Epithelial cell of proximal tubule (primary cell): ENCODE measurements at places on chromosomes 13 and 19. TPM values are rescaled to one million over a fixed set of nuclear protein-coding genes. Genes with fewer than 3 reads are reported as not detected.
A peak's percentile ranks its signal among the peaks of the same experiment; 100 is the strongest.

DNA sequence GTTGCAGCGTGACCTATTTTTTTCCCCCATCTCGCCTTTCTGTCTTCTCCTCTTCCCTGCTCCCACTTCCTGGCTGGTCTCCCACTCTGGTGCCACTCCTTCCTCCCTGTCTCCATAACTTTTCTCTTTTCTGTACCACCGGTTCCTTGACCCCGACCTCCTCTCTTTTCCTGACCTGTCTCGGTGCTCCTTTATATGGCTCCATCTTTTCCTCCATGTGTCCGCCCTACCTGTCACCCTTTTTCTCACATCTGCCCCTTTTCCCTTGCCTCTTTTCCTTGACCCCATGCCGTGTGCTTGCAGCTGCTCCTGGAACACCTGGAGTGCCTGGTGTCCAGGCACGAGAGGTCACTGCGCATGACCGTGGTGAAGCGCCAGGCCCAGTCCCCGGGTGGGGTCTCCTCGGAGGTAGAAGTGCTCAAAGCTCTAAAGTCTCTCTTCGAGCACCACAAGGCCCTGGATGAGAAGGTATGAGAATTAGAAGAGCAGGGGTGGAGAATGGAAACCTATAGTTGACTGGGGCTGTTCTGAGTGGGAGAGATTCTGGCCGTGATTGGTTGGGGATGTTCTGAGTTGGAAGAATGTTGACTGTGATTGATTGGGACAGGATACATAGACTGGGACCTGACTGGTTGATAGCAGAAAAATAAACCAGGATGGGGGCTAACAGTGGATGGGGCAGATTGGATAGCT, 9.3 kb downstream of the PPFIA3 start:
- no peak for DNase-seq

GRCh38 chr13:53038993-53039392, 10.4 kb downstream of the OLFM4 start:
- no peak for DNase-seq

ZNF418 gene
- total RNA-seq, result 1.3 and 1.5 TPM in 2 replicates

DNA sequence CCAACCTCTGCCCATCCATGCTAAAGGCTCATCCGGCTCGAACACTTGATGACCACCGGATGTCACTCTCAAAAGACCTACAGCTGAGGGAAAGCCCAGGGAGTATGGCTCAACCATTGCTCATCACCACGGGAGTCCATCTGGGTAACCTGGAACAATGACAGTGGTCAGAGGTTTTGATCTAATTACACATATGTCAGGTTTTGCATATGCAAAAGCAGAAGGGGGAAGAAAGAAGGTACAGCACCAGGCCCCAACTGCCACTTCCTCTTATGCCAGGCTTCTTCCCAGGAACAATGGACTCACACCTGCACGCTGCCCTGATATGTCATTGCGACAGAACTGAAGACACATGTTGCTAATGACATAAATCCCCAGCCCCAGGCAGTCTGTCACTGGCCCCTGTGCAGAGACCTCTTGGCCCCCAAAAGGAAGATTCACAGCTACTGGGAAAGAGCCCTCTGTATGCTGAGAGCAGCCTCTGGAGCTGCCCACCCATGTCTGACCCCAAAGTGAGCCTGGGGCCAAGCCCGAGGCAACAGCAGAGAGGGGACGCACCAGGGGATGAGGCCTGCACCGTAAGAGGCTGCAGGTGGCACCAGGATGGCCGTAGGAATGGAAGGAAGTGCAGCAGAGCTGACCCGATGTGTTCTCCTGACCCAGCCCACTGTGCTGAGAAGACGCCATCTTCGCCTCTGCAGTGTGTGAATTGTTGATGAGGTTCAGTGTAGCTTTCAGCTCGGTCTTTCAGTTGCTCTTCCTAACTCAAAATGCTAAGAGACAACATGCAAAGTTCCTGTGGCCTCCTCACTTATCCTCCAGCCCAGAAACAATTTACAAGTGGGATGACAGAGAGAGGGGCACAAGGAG, 26.3 kb downstream of the EPS15L1 start:
- DNase-seq, result no peak

GRCh38 chr19:6425732-6426620, 1.4 kb upstream of the KHSRP start:
- no peak for DNase-seq

FARP1 gene
- 75.7 and 97.0 TPM in 2 replicates for total RNA-seq

DNA sequence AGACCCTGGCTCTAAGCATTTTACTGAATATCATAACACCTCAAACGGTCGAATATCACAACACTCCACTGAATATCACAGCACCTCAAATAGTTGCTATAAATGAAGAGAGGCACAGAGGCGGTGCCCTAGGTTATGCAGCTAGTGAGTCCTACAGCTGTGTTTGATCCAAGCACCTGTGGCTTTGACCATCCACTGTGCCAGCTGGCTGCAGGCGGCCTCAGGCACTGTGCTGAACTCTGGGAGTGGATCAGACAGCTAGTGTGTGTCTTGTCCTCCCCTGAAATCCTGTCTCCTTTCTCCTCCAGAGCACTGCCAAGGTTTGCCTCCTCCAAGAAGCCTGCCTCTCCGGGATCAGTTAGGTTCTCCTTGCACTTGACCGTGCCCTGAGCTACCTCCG, 7.3 kb downstream of the NOSIP start:
- no peak for DNase-seq

GRCh38 chr13:30745906-30746686, 10.8 kb downstream of the ALOX5AP start:
- DNase-seq, result no peak

DNA sequence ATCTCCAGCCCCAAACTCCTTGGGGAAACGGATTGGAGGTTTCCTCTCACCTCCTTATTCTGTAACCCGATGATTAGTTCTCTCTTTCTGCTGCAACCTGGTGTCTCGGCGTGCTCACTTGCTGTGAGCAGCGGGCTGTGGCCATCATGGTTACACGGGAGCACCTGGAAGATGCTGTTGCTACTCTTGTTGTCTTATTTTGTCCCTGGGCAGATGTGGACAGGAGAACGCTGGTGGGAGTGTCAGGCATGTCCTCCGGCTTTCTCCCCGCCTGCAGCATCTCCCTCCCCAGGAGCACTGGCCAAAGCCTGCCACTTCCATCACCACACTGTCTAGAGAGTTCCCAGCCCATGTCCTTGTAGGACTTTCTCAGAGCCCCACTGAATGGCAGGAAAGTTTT, 211.8 kb upstream of the ZNF536 start:
- DNase-seq, result no peak

GRCh38 chr13:41668130-41668757, 210.9 kb downstream of the RGCC start:
- DNase-seq, result peak; percentile 70

GARIN5A gene
- 0.69 and 2.2 TPM in 2 replicates for total RNA-seq

- DNase-seq, result no peak
Observed at GRCh38 chr13:73715114-73715910, 418.9 kb downstream of the KLF12 start.

DNA sequence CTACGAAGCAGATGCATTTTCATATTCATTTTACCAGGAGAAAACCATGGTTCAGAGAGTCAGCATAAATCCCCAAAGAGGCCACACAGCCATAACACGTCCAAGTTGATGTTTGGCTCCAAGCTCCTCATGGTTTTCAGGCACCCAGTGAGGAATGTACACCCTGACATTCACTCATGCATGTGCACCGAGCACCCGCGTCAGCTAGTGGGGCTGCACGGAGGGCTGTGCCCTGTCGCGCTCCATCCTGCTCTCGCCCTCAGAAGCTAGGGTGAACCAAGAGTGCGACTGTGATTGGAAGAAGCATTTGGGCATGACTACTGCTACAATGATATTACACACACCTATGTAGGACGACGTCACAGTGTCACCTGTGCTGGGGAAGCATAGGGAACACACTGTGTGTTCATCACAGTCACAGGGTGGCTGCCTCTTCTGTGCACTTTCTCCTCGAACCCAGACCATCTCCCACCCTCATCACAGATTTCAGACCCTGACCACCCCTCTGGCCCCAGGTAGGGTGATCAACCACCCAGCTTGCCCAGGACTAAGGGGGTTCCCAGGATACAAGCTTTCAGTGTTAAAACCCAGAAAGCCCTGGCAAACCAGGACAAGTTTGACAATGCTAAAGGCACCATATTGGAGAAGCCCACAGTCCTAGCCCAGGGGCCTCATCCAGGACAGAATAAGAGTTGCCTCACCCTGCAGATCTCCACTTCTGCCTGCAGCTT, 148.6 kb upstream of the ZNF507 start:
- no peak for DNase-seq
